Ecto neural progenitor cell (in vitro differentiated cells): ENCODE measurements at places on chromosomes 11 and 22.

DNA sequence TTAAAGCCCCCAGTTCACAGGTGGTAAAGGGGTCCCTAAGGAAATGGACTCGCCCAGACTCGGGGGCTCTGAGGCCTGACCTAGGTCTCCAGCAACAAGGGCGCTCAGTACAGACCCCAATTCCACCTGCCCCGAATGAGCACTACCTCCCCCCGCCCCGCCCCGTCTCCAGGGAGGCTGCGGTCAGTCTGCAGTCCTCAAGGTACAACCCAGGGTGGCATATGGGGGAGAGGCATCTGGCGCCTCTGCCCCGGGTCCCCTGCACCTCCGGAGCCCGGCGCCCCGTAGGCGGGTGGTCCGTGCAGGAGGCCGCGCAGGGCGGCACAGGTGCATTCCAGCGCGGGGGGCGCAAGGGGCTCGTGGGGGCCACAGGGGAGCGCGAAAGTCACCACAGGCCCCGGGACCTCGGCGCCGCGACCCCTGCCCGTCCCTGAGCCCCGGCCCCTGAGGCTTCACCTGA lies 361 bp downstream of the CTSD start:
- no peak for DNase-seq

DNA sequence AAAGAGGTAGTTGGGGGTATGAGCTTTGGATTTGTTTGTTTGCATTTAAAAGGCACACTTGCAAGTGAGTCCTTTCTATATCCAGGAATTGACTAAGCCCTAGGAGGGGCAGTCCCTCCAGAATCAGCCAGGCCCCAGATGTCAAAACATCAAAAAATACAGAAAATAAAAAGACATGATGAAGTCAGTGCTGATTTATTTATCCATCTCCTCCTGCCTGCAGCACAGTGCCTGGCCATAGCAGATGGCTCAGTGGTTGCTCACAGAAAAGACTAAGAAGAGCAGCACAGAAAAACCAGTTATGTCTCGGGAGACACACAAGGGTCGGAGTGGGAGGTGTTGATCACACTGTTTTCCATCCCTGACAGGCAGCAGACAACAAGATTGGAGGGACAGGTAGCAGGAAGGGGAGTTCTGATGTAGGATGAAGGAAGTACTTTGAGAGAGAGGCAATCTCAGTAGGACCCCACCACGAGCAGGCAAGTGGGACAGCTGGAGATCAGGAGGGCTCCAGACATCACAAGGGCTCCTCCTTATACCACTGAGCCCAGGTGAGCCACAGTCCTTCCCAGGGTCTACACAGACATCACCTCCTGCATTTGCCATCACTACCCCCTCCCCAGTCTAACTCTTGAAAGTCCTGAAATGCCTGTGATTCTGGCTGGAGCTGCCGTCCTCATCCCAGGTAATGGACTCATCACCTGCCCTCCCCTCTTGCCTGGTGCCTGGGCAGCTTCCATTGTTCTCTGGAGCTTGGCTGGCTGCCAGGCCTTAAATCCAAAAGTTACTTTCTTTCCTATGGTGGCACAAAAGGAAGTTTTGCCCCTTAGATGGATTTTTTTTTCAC lies 32.3 kb downstream of the TMPRSS5 start:
- no peak for DNase-seq

DNA sequence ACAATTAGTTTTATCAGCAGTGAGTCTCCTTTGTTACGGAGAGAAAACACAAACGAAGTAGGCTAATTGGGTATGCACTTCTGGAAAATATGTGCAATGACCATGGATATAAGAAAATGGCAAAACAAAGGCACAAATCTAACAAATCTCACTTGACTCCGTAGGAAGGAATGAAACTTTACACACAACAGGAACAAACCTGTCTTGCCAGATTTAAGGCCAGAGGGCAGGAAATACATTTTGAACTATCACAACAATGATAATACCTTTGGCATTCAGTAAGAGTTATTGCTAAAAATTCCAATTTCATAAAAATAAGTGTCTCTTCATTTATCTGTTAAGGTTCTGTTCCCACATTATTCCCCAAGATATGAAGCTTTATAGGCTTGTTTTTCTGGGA lies 36.6 kb downstream of the SLC25A17 start:
- no peak for DNase-seq

DNA sequence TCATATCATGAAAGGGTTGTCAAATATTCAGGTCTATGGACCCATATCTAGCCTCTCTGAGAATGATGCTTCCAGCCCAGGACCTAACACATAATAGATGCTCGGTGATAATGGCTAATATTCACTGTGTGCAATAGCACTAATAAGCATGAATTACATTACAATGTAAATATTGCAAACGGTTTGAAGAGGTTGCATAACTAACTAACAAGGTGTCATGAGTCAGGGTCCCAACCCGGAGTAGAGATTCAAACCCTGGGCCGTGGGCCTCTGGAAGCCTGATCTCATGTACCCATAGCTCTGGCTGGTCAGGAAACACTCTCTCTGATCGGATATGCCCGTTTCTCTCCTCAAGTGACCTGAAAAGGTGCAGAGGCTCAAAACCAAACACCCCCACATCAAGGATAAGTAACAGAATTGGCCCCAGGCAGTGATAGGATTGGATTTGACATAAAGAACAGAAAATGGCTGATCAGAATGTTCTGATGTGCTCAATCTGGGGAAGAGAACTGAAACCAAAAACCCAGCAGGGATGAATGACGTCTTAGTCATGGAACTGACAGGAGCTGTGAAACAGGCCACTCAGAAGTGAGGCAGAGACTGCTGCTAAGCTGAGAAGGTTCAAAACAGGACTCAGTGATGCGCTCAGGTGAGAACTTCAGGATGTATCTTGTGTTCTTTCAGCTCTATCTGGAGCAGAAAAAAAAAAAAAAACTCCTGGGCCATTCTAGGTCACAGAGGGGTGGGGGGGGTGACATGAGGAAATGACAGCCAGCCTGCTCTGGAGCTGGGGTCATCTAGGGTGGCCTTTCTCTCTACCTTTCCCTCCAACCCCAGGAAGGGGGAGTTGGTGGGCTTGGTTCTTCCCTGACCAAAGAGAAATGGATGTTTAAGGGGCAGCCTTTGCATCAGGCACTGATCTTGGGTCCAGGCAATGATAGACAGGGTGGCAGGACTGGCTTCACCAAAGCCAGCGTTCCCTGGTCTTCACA lies 6.6 kb upstream of the KCTD17 start:
- no peak for DNase-seq

- no peak for DNase-seq
Observed at GRCh38 chr11:18056561-18057181, 10.6 kb upstream of the TPH1 start.

GRCh38 chr22:39363751-39364515 lies 14.1 kb downstream of the SYNGR1 start:
- DNase-seq = peak; percentile 44

DNA sequence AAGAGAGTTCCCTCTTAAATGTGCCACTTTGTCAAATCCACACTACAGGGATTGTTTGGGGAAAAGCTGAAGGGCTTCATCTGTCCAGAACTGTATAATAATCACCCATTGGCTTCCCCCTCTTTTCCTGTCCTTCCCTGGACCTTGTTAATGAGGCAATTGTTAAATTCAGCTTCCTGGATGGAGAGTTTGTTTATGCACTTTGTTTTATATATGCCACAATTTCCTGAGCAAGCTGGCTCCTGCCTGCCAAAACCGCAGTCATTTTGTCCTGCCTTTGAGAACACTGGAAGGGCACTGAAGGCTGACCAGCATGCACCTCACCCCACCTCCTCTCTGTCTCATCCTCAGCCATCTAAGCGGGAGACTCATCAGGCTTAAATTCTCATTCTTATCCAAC lies 86.2 kb downstream of the MSANTD4 start:
- no peak for DNase-seq

- peak; percentile 71 for DNase-seq
Observed at GRCh38 chr11:67371189-67371910, 2.0 kb downstream of the CLCF1 start.

GRCh38 chr11:130340671-130341319 lies 26.1 kb upstream of the ZBTB44 start:
- no peak for DNase-seq

DNA sequence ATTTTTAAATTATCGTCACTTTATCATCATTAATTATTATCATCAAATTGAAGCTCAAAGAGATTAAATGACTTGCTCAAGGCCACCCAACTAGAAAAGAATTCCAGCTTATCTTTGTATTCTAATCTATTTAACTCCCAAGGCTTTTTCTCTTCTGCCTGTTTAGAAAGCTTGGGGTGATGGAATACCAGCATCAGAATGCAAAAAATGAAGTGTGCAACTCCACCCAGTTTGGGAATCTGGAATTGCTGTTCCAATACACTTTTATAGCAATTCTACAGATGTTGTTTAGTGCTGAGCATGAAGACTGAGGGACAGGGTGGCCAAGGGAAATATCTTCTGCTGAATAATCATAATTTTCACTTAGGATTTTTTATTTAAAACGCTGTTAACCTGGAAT lies 97.2 kb upstream of the FIBIN start:
- DNase-seq = no peak

GRCh38 chr11:32894149-32894827 lies 1.7 kb downstream of the QSER1 start:
- no peak for DNase-seq

GRCh38 chr11:134385774-134386565 lies 26.1 kb downstream of the B3GAT1 start:
- DNase-seq = no peak

GRCh38 chr22:16699326-16699725 lies 106.7 kb upstream of the CCT8L2 start:
- no peak for DNase-seq

- DNase-seq = no peak
Observed at GRCh38 chr11:557328-558132, 3.0 kb downstream of the LMNTD2 start.

DNA sequence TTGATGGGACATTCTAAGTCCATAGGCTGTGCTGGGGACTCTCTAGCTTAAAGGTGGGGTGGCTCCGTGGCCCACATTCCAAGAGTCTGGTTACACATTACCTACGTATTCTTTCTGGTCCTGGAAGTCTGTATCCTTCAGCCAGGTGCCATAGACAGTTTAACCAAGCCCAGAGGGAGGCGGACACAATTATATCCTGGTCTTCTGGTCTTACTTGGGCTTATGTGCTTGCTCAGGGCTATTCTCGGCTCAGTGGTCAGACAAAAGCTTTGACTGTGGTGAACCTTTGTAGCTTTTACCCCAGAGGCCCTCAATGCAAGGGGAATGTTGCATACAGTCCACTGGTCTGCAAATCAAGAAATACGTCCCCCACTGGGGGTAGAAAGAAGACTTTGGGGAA lies 3.4 kb upstream of the INCENP start:
- no peak for DNase-seq

DNA sequence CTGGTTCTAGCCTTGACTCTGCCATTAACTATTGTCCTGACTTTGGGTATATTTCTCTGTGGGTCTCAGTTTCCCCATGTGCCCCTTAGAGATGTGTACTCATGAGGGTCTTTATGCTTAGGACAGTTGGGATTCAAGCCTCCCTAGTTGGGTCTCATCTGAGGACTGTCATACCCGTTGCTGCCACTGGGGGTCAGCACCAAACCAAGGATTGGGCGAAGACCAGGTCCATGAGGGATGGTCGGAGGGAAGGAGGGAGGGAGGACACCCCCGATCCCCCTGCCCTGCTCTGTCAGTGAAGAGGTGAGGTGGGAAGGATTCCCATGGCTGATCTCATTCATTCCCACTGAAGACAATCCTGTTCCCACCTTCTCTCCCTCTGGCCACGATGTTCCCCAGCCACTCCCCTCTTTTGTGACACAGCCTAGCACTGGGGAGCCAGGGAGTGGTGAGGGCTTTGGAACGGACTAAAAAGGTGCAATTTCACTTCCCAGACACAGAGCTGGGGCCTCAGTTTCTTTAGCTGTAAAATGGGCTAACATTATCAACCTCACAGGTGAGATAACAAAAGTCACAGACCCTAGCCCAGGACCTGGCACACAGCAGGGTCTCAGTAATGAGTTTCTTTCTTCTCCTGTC lies 12.4 kb upstream of the KLHL35 start:
- peak; percentile 84 for DNase-seq

DNA sequence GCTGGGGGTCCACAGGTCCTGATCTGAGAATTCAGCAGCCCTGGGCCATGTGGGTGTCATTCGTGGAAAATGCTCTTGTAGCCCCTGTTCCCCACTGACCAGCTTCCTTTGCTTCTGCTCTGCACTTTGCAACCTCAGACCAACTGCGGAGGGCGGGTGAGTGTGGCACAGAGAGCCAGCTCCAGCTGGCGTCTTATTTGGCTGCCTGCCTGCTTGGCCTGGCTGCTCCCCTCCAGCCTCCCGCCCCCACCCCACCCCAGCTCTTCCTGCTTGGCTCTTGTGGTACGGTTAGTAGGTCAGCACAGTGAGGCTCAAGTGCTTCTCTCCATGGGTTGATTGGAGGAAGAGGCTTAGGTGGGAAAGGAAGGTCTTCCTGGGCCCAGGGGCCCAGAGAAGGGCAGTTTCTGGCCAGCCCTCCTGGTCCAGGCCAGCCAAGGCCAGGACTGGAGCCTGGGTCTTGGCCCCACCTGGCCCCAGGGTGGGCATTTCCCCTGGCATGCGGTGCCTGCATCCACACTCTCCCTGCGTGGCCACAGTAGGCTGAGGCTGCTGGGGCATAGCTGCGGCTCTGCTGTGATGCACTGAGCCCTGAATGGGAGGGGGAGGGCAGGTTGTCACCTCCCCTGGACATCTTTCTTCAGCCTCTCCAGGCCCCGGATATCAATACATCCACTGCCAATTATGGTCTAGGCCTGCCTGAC lies 26.5 kb downstream of the MYO7A start:
- DNase-seq = no peak

DNA sequence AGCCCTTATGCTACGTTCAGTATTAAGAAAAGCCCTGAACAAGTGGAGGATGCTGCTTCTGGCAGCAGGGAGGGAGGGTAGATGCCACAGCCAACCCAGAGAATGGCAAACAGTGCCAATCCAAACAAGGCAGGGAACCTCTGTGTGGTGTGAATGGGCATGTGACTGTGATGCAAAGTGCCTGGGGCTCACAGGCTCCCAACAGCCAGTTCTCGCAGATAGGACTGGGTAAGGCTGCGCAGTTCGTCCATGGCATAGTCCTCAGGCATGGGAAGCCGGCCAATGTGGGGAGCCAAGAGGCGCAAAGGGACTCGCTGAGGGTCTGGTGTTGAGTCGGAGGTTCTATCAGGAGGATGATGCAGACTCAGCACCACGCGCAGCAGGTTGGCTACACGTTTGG lies 4.8 kb upstream of the CHRNA10 start:
- no peak for DNase-seq

DNA sequence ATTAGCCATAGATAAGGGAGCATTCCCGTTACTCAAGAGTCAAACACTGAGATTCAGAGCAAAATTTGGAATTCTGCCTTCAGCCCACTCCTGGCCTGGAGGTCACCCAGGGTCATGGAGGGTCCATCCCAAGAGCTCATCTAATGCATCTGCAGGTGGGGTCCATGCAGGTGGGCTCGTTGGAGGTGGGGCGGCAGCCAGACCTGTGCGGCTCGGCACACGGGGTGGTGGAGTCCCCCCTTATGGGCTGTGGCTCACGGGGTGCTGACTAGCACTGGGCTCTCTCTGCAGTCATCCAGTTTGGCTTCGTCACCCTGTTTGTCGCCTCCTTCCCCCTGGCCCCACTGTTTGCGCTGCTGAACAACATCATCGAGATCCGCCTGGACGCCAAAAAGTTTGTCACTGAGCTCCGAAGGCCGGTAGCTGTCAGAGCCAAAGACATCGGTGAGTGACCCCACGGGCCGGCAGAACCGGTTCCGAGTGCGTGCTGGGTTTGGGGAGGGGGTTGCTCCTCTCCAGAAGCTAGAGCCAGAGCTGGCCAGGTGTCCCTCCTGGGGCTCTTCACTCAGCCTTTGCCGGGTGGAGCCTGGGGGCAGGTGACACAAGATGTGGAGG lies 32.4 kb upstream of the FADD start:
- no peak for DNase-seq

GRCh38 chr11:2886191-2886894 lies 768 bp upstream of the CDKN1C start:
- DNase-seq = peak; percentile 88

GRCh38 chr11:119668676-119669075 lies 60.3 kb downstream of the NECTIN1 start:
- no peak for DNase-seq
